ENCODE measurements at places on chromosomes 7 and 10.

DNA sequence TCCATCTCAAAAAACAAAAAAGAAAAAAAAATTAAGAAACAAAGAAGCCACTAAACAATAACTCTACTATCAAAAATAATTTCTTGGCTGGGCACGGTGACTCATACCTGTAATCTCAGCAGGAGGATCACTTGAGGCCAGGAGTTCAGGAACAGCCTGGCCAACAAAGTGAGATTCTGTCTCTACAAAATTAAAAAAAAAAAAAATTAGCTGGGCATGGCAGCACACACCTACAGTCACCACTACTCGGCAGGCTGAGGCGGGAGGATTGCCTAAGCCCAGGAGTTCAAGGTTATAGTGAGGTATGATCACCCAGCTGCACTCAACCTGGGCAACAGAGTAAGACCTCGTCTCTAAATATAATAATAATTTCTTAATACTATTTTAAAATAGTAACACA, 69.0 kb downstream of the PARD3 start:
- no peak for DNase-seq

DNA sequence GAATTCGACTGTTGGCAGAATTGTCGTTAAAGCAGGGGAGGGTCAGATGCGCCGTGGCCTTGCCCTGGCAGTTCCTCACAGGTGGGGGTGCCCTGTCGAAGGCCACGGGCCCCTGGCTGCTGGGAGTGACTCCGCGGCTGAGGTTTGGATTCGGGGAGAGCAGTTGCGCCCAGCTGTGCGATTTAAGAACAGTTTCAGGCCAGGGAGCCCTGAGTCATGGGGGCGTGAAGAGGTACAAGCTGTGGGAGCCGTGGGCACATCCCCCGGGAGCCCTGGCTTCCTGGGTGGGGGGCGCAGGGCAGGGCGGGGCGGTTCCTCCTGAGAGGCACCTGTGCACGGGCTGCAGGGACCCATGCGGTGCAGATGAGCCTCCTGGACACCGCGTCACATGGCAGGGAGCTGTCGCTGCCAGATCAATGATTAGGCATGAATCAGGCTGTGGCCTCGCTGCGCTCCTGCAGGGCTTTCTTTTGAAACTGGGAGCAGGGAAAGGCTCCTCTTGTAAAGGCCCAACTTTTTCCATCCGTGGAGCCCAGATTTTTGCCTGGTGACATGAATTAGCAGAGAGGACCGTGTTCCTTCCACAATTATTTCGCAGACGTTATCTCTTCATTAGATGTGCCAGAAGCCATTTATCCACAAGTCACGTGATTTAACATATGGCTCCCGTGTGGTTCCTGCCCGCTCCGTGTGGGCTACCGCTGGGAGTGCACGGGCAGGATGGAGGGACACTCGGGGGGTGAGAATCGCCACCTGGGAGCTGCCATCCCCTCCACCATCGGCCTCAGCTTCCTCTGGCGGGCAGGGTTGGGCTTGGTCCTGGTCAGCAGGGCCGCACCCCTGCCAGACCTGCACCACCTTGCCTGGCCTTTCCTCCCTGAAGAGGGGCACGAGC, 918 bp downstream of the PWWP2B start:
- DNase-seq: peak; percentile 47

- no peak for DNase-seq
Measured at GRCh38 chr10:8298896-8299570, 244.5 kb downstream of the GATA3 start.

DNA sequence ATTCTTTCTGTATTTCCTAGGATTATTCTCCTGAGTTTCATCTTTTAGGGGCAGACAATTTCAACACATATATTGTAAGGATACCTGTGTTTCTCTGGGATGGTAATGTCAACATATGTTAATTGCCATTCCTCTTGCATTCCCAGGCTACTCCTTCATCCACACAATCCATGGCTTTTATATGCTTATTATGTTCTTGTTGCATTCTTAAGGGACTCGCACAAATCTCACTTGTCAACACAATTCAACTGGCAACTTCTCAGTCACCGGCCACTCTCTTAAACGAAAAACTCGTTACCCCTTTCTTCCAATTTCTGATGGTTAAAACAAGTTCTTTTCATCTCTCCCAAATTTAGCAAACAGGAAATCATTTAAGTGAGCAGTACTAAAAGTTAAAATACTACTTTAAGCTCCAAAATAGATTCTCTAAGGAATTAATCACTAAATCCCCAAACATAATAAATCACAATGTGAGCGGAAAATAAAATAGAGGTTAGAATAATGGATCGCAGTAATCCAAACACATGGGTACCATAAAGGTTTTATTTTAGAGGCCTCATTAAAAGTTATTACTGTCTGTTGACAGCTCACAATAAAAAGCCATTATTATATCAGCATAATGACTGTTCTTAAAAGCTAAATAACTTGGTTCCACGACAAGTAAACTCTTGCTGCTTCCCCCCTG, 223.2 kb downstream of the ELMO1 start:
- no peak for DNase-seq

GRCh38 chr7:143882020-143882603, 19.9 kb downstream of the TCAF1 start:
- no peak for DNase-seq

DNA sequence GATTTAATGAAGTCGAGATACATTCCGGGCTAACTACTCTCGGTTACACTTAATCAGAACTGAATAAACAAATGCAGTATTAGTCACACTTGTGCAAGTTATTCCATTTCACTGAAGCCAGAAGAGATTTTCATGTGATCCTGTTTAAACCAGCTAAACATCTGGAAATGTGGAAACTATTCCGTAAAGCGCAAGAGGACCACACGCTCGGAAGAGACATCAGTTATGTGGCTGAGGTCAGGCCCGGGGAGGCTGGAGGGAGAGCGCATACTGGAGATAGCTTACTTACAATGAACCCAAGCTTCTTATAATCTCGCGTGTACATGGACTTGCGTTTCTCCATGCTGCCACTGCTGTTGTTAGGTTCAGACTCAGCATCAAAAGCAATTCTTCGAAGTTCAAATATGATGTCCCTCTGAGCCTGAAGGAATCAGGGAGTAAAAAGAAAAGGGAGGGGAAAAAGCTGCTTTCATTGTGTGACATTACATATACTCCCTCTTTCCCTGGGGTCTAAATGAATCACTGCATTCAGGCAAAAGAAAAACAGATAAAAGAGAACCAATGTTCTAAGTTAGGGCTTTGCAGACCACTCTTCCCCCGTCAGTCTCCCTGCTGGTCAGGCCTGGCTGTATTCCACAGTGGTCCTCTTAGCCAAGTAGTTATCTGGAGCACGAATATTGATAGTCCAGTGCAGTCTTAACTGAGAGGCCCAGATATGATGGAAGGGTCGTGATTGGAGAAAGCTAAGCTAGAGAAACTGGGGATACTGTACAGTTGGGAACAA, 237.4 kb downstream of the ELMO1 start:
- no peak for DNase-seq

GRCh38 chr7:110187877-110188554, 902.9 kb upstream of the LRRN3 start:
- no peak for DNase-seq

DNA sequence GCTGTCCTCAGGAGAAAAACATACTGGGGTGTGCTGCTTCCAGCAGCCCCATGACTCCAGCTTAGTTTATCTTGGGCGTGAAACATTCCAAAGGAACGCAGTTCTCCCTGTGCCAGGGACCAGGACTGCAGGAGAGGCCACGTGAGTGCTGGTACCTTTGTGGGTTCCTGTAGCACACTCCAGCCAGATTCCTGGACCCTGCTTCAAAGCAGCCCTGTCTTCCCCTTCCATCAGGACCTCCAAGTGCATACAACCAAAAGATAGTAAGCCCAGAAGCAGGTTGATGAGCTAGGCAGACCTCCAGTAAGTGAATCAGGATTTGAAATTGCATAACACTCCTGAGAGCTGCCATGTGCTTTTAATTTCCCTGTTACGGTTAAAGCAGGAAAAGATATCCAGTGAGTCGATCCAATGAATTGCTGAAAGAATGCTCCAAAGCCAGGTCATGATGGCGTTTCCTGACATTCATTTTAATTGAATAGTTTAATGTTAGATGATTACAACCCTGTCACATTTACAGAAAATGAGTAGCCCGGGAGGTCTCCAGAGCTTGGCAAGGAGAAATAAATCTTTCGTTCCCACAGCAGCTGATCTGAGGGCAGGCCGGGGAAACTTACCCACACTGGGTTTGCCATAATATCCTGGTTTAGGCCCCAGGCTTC, 38.9 kb upstream of the CPXM2 start:
- DNase-seq: no peak

DNA sequence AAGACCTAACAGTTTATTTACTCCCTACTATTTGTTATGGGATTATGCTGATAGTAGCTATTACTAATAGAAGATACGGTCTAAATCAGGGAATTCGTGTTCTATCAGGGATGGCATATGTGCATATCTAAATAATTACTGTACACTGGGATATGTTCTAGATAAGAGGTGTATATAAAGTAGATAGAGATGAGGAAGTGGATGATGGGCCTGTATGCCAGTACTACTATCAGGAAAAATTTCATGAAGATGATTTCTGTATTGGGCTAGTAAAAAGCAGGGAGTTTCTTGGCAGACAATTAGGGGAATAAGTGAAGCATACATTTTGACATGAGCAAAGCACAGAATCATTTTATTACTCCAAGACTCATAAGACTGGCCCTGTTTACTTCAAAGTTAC, 26.2 kb downstream of the PTPN12 start:
- no peak for DNase-seq

DNA sequence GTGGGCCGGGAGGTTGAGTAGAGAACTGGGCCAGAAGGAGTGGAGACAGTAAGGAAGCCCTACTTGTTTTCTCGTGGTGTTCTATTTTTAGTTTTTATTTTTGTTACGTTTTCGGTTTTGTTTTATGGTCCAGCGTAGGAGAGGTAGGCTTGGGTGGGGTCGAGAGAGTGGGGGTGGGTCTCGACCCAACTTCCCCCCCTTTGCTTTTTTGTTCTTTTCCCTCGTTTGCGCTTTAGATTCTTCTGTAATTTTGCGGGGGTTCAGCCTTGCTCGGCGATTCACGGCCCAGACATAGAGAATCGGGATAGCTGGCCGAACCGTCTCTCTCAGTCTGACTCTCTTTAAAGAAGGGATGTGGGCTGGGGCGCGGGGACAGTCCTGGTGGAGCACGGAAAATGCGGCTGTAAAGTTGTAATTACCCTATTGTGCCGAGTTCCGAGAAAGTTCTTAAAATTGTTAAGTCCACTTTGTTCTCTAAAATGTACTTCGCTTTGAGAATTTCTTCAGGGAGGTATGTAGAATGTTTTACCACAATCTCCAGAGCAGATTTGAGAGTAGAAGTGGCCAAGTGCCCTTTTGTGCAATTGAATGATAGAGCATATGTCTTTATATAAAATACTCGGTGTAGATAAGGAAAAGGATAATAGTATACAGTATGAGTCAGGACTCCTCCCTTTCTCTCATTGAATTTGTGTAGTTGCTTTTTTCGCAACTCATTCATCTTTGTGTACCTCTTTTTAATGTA, 816 bp downstream of the DMTF1 start:
- DNase-seq: peak; percentile 18

GRCh38 chr7:132102942-132103341, 473.3 kb downstream of the PLXNA4 start:
- DNase-seq: no peak

DNA sequence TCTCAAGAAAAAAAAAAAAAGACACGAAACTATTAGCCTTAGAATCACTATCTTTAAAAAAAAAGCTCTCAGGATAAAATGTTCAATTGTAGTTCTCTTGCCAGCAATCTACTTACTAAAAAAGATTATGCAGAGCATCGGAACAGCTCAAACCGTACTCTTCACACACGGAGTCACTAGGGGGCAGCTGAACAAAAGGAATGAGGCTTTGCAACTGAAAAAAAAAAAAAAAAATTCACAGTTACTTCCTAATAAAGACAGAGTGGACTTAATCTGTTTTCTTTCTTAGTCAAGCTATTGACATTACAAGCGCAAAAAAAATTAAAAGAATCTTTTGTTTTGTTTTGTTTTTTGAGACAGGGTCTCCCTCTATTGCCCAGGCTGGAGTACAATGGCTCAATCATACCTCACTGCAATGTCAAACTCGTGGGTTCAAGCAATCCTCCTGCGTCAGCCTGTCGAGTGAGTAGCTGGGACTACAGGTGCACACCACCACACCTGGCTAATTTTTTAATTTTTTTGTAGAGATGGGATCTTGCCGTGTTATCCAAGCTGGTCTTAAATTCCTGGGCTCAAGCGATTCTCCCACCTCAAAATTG, 11.5 kb downstream of the PMS2 start:
- peak; percentile 11 for DNase-seq

DNA sequence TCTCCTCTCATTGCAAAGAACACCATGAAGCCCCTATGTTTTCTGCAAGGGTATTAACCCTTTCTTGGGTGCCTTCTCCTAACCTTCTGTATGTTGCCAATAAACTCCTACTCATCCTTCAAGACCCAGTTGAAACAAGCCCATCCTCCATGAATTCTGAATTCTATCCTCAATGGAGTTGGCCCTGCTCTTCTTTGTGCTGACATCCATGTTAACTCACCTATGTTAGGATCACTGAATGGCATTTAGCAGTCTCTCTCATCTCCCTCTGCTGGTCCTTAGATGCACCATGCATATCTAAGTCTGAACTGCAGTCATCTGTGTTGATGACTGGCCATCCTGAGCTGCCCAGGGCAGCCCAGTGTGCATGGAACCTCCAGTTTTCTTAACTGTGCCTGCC, 129.8 kb downstream of the BUB3 start:
- no peak for DNase-seq

DNA sequence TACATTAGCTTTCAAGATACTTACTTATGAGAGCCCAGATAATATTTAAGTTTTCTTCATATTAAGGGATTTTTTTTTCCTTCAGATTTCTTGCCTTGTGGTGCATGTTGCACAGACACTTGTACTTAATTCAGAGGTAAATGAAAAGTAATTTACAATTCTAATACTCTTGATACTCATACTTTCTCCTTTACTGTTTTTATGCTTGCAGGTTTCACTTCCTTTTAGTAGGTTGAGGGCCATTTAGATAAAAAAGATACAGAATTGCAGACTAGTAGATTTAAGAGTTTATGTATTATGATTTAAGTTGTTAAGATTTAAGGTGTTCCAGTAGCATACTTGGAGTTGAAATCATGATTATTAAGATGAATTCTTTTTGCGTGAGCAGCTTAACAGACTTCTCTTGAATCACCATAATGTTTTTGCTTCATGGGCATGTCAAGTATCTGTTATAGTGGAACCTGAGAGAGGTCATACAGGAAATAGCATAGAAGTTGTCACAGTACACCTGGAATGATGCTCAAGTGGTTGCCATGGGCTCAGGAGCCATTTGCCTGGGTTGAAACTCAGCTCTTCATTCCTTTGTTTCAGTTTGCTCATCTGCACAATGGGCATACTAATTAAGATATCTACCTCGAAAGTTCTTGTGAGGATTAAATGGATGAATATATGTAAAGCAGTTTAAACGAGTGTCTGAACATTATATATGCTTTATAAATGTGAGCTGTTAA, 174.8 kb upstream of the PRPS1L1 start:
- DNase-seq: no peak

All from stimulated activated CD4-positive, alpha-beta T cell treated with anti-CD3 and anti-CD28 coated beads, Interleukin-1b, Interleukin-23, amount 100 ng/mL, for 48 hours (primary cell).